ENCODE measurements at places on chromosomes 2 and 18. TPM values are rescaled to one million over a fixed set of nuclear protein-coding genes. Genes with fewer than 3 reads are reported as not detected.

Gene LAMA3
- total RNA-seq, result 43.6 TPM

Gene FOXD4L1
- total RNA-seq, result not detected

Gene TLX2
- not detected for total RNA-seq

Gene RAPH1
- total RNA-seq, result 26.9 TPM

GRCh38 chr2:69969126-69969983 lies 7.9 kb upstream of the ASPRV1 start:
- no peaks in the 10 kb centered on the region for H3K27me3 ChIP-seq
- no peaks in the 10 kb centered on the region for H3K36me3 ChIP-seq
- H3K27ac ChIP-seq, result no peak overlapping the region
- H3K4me1 ChIP-seq, result peaks cover 7% of the 10 kb centered on the region

DNA sequence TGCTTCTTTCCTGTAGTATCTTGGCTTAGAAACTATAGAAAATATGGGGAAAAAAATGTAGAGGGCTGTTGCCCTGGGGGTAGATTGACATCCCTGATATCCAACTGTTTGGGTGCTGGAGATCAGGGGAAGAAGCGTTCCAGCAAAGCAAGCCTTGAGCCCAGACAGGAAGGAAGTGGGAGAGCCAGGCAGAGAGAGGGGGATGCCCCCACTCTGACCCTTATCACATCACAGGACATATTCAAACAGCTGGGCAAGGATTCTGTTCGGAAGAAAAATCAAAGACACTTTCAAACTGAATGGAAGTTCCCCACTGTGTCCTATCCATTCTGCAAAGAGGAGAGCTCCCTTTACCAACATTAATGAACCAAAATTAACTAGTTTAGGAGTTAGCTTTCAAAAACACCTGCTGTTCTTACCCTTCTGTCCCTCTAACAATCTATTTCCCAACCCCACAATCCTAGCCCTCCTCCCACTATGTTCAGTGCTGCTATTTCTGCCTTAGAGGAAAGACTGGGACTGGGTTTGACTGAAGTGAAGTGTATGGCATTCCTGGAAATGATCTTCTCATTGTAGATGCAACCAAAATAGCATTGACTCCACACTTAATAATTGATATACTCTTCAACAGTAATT lies 16.9 kb upstream of the KCNG3 start:
- no peaks in the 10 kb centered on the region for H3K4me1 ChIP-seq
- no peaks in the 10 kb centered on the region for H3K27me3 ChIP-seq
- H3K36me3 ChIP-seq, result no peaks in the 10 kb centered on the region
- no peak overlapping the region for H3K27ac ChIP-seq
- DNase-seq, result no peak

- no peaks in the 10 kb centered on the region for H3K27me3 ChIP-seq
- H3K4me3 ChIP-seq, result no peak overlapping the region
- H3K4me1 ChIP-seq, result no peaks in the 10 kb centered on the region
- H3K36me3 ChIP-seq, result no peaks in the 10 kb centered on the region
These were observed 17.6 kb upstream of the CTDP1 start for GRCh38 chr18:79662034-79662433.

All from esophagus squamous epithelium (tissue), 5 donors.